NCI-H345 (cell line): ENCODE measurements at places on chromosomes 1 and 21.

GRCh38 chr1:110084227-110085078, 14.0 kb upstream of the ALX3 start:
- no peak for DNase-seq

DNA sequence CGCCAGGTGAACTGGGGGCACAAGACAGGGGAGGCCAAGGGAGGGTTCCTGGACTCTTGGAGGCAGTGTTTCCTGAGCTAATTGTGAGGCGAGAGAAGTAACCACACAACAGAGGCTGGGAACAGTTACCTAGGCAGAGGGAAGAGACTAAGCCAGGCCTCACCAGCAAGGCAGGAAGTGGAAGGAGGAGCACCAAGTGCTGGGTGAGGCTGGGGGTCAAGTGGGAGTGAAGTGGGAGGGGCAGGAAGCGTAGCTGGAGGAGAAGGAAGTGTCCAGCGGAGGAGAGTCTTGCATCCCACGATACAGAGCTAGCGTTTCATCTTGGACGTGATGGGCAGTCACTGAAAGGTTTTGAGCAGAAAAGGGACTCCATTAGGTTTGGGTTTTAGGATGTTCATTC, 48.3 kb upstream of the CAPZB start:
- DNase-seq: no peak

- no peak for DNase-seq
Observed at GRCh38 chr1:244347942-244348341, 103.8 kb downstream of the ADSS2 start.

GRCh38 chr21:31335957-31336738, 7.9 kb downstream of the TIAM1 start:
- DNase-seq: no peak

GRCh38 chr1:62612770-62613169, 15.4 kb downstream of the ANGPTL3 start:
- no peak for DNase-seq

DNA sequence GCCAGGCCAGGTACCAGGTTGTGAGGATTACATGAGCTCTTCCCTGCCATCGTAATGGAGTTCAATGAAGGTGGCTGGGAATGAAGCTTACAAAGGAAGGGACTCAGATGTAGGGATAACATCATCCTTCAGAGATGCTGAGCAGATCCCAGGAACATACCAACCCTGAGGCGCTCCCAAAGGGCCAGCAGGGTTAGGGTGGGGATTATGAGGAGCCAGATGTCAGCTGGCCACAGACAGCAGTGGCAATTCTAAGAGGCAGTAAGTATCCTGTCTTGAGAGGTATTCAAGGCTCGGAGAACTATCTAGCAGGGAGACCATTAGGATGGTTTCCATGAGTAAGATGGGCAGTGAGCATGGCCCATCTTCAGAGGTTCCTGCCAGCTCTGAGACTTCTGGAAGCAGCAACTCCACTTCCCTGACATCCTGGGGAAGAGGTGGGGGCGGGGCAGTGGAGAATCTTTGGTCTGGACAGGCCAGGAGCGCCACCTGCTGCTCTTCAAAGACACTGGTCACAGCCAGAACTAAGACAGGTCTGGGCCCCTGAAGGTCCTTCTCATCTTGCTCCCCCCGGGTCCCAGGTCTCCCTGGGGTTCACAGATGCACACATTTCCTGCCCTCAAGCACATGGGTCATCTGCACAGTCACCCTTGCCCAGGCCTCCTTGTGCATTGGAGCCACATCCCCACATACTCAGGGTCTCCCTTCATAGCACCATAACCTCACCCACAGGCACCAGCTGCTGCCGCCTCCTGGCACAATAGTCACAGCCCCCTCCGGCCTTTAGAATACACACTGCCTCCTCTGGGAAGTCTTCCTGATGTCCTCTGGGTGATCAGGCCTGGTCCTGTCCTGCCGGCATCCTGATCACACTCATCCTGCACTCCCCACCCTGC, 2.7 kb upstream of the SDC3 start:
- peak; percentile 78 for DNase-seq

DNA sequence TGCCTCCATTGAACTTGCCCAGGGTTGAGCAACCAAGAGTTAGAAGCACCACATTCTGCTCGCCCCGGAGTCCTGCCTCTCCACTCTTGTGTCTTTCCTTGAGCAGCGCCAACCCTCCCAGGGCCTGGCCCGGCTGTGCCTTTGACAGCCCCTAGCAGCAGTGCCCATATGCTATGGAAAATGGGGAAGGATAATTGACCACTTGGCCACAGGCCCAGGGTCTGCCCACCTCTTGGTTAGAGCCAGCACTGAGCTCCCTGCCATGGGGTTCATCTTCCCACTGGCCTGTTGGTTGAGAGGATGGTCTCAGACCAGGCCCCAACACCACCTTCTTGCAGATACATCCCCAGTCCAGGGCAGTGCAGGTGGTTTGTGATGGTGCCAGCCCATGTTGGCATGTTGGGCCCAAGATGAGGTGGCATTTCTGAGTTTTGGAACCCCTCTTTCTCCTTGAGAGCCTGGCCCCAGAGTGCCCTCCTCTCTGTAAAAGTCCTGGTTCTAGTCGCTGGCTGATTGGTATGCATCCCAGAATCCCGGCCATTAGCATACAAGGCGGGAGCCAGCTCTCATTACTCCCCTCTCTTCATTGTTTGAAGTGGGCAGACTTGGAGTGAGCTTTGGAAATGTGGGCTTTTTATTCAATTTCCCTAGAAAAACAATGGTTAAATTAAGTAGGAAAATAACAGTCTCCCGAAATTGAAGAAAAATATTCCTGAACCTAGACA, 7.6 kb downstream of the ARHGEF10L start:
- DNase-seq: no peak

DNA sequence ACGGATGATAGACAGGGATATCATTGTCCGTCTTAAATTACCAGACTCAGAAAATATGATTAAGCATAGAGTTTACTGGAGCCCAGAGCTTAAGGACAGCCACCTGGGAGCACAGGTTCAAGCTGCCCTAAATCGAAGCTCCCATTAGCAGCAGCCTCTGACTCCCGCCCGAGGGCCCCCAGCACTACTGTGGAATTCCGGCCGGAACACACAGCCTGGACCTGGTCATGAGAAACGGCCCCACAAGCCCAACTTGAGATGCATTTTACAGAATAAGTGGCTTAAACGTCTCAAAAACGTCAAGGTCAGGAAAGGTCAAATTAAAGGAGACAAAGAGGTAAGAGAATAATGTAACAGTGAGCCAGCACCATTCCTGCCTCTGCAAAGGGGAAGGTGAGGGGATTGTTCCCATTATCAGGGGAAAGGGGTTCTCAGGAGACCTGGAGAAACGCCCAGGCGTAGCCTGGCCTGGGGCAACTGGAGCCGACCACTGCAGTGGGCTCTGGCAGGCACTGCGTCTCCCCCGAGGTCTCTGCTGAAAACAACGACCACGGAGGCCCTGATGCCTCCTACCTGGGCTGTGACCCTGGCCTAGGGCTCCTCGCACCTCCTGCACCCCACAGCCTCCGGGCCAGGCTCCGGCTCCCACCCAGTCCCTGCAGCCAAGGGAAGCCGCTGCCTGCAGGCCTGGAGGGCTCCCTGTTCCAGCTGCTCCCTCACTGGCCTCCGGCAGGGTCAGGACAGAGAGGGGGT, 11.5 kb upstream of the COL6A1 start:
- DNase-seq: no peak

DNA sequence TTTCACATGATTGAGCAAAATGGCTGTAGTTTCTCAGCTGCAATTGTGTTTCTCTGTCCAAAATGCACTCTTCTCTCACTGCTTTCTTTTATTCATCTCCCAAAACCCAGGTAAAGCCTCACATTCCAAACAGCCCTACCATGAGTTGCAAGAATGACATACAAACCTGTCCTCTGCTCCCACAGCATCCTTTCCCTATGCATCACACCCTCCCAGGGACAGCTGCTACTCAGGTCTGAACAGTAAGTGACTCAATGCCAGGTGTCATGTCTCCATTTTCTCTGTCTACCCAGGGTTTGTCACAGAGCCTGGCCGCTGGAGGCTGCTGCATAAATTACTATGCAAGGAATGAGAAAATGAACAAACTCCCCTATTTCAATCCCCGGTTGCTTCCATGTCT, 118.5 kb downstream of the PLD5 start:
- no peak for DNase-seq

DNA sequence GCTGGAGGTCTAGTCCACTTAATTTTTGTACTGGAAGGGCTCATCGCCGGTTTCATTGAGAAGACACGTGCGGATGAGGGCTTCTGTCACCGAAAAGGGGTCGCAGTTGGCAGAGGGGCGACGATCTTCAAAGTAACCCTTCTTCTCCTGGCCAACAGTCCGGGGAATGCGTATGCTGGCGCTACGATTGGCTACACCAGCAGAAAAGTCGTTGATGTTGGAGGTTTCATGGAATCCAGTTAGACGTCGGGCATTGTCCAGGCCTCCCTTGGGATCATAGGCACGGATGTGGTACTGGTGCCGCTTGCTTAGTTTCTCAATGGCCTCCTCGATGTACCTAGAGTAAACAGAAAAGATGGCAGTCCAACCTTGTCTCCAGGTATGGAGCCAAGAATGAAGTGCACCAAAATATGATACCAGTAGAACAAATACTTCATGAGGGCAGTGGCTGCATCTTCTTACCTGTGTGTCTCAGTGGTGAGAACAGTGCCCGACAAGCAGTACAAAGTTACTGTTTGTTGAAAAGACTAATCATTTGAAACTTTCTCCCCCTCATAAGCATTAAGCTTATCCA, 7.1 kb downstream of the GLUL start:
- DNase-seq: no peak

DNA sequence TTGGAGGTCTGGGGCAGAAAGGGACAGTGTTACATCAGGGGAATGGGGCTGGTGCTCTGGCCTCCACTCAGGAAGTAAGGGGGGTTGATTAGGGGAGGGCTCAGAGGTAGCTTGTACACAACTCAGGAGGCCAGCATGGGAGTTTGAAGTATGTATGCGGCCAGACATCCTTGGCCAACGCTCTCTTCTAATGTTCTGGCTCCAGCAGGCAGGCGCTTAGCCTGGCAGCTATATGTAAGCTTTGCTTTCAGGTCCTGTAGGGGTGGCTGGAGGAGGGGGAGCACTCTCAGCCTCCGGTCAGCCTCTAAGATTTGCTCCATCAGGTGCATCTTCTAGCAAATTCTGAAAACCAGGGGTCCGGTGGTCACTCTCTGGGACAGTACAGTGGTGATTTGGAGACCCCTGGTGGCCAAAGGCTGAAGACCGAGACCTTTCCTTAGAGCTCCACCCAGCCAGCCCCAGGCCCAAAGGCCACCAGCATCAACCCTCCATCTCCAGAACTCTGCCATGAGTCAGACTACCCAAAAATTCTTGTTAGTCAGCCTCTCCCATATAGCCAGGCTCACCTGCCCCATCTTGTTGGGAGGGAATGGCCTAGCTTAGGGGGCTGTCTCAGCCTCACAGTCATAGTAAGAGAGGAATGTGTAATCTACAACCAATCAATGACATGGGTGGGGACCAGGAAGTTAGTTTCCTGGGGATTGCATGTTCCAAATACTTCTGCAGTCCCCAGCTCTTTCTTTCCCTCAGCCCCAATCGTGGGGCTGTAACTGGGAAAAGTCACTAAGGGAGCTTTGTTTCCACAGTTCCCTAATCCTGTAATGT, 9.7 kb upstream of the COL8A2 start:
- peak; percentile 17 for DNase-seq

DNA sequence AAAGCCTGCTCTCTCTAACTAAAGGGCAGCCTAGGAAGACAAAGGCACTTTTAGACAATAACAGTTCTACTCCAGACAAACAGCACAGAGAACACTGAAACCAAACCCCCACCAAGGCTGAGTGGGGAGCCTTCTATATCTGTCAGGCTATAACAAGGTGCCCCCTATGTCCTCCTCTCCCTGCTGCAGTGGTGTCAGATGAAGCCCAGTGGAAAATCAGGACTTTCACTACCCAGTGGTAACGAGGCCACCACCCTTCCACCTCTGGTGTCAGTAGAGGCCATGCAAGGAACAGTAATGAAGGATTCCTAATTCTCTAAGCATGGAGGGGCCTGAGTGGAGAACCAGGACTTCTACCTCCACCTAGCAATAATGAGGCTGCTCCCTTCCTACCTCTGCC, 83.7 kb downstream of the ZSWIM5 start:
- no peak for DNase-seq

GRCh38 chr1:198867182-198867581, 228.3 kb downstream of the PTPRC start:
- no peak for DNase-seq

- no peak for DNase-seq
Observed at GRCh38 chr1:24507405-24507804, 4.8 kb downstream of the RCAN3 start.

- DNase-seq: peak; percentile 27
Observed at GRCh38 chr21:42148097-42148496, 70.8 kb upstream of the ABCG1 start.

DNA sequence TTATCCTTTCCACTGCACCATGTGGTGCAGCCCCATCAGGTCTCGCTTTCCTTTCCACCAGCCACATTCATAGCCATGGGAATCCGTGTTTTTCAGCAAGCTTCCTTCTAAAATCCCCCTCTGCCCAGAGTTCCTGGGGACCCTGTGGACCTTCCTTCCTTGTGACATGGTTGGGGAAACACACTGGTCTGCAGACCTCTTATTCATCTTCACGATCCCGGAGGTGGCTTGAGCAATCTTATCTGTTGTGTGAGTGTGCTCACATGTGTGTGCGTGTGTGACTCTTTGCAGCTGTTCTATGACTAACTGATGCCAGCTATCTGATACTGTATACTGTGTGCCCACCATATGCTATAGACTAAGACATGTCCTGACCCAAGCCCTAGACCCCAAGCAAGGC, 15.6 kb upstream of the IL10 start:
- DNase-seq: no peak

DNA sequence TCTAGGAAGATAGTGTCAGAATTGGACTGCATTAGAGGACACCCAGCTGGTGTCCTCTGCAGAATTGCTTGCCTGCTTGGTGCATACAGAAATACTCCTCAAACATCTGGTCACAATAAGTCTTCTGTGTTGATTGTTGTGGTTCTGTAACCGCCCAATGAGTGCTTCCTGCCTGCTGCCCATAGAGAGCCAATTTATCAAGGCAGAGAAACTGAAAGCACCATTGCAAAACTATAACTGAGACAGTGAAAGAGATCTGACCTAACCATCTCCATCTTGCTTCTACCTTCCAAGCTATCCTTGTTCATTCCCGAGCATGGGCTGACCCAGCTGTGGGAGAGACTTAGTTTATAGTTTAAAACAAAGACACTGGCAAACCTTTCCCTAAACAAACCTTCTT, 462.4 kb upstream of the RGS18 start:
- no peak for DNase-seq

DNA sequence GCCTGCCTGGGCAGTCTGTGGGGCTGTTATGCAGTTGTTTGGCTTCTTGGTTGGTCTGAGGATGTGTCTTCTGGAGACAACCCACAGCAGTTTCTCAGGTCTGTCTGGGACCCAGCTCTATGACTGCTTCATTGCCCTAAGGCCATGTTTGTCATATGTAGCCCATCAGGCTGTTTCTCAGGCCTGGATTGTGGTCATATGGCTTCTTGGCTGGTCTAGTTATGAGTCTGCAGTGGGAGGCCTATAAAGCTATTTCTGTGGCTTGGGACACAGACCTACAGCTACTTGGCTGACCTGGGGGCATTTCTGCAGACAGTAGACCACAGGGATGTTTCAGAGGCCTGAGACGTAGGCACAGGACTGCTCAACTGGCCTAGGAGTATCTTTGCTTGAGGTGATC, 41.5 kb downstream of the CHIA start:
- DNase-seq: no peak
